ENCODE measurements at places on chromosomes 6 and 20.

- DNase-seq: no peak
Measured at GRCh38 chr6:39247667-39248194, 18.5 kb upstream of the KCNK5 start.

GRCh38 chr6:108074057-108074358 lies 533 bp downstream of the OSTM1 start:
- no peak for DNase-seq

GRCh38 chr20:44732327-44732726 lies 13.3 kb upstream of the KCNK15 start:
- DNase-seq: no peak

DNA sequence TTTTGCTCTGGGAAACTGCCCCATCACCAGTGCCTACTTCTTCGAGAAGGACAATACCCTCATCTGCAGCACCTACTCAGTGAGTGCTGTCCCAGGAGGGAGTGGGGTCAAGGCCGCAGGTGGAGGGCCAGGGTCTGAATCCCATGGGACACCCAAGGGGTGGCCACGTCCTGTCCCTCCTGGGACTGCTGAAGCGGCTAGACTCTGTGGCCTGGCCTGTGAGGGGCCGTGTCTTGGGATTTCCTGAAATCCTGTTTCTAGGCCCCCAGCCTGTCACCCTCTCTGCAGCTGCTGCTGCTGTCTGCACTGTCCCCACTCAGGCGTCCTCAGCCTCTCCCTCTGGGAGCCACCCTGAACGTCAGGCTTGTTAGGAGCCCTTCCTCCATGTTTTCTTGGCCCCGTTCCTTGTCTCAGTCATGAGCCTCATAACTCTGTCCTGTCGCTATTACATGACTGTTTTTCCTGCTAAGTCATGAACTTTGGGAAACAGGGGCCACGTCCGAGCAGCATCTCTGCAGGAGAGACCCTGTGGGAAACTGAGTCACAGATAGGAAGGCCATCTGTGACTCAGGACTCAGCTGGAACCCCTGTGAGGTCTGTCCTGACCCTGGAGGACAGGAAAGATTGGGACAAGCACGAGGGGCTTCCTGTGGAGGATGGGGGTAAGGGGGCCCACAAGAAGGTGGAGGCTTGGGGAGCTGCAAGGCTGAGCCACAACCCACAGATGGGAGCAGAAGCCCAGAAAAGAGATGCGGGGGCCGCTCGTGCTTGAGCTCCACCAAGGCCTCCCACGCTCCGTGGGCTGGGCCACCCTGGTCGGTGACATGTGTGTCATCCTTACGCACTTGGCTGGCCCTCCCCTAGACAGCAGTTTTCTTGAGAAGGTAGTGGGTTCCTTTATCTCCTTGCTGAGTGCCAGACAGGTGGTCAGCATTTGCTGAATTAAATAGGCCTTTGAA lies 49.9 kb downstream of the EFCAB8 start:
- DNase-seq: no peak

DNA sequence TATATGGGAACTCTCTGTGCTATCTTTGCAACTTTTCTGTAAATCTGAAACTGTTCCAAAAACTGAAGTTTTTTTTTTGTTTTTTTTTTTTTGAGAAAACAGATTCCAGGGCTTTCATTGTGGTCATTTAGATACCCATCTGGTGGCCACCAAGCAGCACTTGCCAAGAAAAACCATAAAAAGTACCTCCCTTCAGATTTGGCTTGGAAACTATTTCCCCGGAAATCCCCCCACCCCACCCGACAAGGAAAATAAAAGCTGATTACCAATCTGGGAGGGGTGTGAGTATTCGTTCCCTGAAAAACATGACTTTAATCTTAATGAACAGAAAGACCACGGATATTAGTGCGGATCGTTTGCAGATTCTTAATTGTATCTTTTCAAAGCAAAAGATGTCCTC lies 1.9 kb downstream of the NFATC2 start:
- DNase-seq: no peak
